ENCODE measurements at places on chromosomes 7 and 10.

DNA sequence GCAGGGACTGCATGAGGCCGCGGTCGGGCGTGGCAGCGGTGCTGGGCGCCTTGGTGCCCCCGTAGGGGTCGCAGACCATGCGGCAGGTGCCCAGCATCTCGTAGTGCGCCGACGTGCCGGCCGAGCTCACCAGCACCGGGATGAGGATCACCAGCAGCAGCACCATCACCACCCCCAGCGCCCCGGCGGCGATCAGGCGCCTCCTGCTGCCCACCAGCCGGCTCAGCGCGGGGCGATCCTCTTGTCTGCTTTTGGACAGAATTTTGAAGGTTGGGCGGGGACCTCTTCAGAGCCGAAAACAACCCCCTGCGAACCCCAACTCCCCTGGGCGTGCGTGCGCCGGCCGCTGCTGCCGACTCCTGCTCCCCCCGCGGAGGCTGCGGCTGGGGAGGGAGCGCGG lies 779 bp downstream of the C1QL3 start:
- no peak for DNase-seq

GRCh38 chr10:123240250-123240649 lies 86.0 kb downstream of the BUB3 start:
- DNase-seq: no peak

DNA sequence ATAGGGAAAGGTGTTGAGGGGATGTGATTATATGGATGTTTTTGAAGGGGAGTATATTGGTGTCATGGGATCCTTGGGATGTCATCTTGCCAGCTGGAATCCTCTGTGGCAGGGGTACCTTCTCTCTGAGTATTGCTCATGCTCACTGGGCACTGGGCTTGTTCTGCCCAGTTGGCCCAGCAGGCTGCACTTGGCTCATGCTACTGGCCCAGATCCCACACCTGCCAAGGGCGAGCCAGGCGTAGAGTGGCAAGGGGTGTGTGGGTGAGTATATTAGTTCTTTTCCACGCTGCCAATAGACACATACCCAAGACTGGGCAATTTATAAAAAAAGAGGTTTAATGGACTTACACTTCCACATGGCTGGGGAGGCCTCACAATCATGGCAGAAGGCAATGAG lies 311.9 kb downstream of the AUTS2 start:
- no peak for DNase-seq

DNA sequence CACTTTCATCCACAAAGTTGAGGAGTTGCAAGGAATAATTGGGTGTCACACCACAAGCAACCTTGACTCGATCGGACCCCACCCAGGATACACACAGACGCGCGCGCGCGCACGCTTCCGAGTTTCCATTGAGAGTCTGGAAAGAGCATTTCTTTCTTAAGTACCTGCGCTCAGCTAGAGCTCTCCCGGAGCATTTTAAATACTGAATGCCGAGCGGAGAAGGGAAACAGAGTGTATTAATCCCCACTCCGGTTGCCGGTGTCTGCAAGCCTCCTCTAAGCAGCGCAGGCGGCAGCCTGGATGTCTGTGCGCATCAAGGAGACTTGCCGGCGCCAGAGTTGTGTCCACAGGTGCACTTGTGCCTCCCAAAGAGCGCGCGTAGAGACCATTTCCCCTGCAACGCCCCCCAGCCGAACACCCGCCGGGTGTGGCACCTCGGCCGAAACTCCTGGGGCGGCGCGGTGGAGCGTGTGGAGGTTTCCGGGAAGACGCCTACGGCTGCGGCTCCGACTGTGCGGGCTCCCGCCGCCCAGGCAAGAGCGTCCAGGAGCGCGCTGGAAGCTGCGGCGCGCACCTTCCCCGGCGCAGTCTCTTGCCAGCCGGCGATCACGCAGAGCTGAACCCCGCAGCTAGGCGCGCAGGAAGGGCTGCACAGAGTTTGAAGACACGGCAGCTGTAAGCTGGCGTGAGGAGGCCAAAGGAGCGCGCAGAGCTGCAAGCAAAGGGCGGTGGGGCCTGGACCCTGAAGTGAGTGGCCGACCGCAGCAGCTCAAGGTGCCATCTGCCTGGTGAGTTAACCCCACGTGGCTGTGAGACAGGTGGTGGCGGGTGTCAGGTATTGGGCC lies 1.1 kb upstream of the FEZF1 start:
- no peak for DNase-seq

DNA sequence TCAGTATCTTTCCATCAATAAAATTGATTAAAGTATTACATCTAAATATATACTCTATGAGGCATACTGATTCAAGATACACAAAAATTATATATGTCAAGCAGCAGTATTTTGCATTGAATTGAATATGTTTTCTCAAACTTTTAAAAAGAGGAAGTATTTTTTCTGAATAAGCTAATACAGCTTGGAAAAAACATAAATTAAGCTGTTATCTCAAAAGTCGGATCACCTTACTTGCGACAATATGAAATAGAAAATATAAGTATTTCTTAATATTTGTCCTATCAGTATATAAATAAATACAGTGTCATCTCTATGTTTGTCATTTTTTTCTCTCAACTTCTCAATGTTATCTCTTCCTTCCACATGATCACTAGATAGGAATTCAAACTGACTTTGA lies 139.3 kb downstream of the MBL2 start:
- no peak for DNase-seq

DNA sequence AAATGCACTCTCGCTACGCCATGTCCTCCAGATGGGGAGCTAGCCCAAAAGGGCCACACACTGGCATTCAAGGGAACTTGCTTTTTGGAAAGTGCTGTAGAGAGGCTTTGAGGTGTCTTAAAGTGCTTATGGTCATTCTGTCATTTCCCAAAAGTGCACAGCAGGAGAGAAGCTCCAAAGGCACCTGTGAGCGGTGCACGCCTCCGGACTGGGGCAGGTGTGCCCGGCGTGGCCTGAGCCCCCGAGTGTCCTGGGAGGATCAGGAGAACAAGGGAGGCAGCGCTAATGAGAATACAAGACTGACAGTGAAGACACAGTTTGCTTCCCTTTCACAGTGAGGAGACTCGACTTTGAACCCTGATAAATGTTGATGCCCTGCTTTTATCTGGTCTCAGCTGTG lies 419.0 kb upstream of the MKI67 start:
- no peak for DNase-seq

DNA sequence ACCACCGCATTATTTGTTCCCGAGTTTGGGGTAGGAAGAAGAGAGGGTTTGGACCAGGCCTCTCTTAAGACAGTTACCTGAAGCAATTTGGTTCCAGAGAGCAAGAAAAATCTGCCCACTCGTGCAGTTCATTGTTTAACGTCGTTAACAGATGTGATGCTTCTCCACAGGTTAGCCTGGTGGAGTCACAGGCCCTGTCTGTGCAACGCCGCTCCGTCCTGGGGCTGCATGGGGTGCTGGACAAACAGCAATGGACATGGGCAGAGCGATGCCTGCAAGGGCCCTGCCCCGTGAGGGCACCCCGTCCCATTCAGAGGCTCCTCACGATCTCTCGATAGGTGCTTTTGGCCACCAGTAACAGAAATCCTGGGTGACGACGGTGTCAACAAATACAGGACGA lies 9.7 kb downstream of the FOXL3 start:
- no peak for DNase-seq

GRCh38 chr7:70694434-70694970 lies 437.4 kb upstream of the GALNT17 start:
- no peak for DNase-seq

GRCh38 chr7:74505471-74506324 lies 52.0 kb downstream of the GTF2IRD1 start:
- DNase-seq: no peak

DNA sequence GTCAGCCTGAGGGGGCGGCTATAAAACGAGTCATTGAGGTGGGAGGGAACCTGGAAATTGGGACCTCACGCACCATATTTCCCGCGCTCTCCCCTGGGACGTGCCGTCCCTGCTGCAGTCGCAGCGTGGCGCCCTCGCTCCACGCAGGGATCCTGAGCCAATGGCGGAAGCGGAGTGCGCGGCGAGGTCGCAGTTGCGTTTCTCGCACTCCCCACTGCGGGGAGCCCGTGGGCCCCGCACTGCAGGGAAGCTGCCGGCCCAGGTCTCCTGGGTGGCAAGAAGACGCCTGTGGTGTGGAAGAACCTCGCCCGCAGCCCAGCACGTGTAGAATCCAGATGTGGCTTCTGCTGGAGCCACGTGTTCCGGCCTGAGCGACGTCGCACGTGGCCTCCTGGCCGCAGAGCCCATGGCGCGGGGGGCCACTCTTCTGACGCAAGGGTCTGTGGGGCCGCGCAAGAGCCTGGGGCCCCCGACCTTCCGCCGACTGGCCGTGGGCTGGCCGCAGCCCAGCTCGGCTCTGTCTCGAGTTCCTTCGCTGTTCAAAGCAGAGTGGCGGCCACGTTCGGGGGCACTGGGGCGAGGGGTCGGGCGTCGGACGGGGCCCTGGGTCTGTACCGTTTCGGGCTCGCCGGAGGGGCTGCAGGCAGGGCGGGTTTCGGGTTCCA lies 26.4 kb downstream of the HIF1AN start:
- DNase-seq: no peak

DNA sequence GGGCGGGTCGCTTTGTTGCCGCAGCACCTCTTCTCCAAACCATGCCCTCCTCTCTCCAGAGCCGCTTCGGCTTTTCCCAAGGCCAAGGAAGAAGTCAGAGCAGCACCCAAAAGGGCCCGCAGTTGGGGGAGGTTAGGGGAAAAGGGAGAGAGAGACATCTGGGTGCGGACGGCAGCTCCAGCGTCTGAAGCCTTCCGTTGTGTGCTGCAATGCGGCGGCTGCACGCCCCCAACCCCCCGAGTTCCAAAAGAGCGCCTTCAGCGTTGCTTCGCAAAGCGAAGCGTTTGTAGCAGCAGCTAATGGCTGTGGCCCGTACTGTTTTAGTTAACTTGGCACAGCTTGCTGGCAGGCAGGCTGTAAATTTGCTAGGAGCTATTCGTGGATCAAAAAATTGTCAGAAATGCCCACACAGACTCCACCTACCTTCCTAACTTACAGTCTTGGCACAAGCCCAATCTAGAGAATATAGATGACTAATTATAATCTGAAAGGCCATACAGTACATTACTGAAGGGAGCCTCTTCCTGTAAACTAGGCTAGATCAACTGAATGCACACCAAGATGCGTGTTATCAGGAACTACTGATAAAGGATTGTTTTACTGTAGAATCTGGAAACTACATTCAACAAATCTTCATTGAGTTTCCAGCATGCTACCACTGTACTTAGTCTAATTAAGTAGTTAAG lies 1.1 kb upstream of the KBTBD2 start:
- DNase-seq: peak; percentile 74

DNA sequence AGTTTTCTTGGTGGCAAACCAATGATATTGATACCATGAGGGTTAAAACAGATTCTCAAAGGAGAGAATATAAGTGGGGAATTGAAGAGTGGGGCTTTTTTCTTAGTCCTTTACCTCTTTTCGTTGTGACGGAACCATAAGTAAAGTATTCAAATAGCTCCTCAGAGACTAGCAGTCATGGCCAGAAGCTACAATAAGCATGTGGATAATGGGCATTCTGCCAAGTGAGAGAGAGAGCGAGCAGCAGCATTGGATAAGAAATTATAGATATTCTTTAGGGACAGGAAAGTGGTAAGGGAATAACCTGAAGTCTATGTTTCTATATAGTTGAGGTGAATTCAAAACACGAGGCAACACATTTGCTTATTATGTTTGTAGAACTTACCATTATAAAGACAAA lies 235.1 kb downstream of the SEMA3E start:
- DNase-seq: no peak

DNA sequence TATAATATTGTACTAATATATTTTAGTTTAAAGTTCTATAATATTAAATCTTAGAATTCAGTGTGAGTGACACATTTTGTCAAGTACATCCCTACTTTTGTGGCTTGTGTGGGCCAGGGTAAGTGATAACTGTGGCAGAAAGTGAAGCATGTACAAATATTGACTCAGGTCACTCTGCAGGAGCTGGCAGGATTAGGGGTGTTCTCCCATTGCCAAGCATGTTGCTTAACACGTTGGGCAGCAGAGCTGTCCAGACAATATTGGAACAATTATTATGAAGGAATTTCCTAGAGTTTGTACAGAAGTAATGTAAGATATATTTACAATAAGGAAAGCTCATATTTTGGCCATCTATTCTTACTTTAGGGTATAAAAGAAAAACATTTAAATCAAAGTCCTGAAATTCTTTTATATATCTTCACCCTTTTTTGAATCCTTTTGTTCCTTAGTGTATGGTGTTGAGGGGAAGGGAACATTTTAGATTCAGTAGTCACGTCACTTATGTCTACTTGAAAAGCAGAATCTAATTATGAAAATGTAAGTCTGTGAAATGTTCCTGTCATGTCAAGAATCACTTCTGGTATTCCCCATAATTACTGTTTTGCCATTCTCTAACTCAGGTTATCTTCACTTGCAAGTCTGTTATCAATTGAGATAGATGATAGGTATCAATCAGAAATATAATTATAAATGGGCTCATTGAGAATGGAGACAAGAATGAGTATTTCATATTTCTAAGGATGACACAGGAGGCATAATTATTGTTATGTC lies 4.0 kb downstream of the HDAC9 start:
- no peak for DNase-seq
